ENCODE measurements at places on chromosomes 1 and 21.

- DNase-seq = no peak
These were observed 122.0 kb downstream of the IGSF21 start for GRCh38 chr1:18229625-18230024.

DNA sequence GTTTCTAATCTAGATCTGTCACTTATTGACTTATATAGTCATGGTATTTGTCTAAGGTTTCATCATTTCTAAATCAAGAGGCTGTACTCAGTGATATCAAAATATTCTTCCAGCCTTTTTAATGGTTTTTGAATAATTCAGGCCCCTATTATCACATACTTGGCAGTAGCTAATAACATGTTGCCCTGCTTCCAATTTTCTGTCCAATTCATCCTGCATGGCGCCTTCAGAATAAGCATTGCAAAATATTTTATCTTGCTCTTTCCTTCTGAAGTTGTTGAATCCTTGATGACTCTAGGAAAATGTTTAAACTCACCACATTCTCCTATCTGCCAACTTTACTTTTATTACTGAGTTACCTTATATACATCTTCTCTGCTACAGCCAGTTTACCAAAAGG is 517.2 kb upstream of the B3GALT2 start:
- no peak for DNase-seq

DNA sequence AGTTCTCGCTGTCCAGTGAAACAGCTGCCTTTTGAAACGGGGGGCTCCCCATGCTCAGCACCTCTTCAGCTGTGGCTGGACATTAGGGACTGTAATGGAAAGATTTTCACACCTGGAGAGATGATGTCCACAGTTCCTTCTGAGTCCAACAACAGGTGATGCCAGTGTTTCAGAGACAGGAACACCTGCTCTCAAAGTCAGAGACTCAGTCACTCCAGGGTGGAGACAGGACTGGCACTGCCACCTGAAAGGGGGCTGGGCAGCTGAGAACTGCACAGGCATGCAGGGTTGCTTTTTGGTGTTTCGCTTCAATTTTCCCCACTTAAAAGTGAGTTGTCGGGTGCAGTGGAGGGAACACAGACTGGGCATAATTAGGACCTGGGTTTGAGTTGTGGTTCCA is 124.8 kb downstream of the GALNT2 start:
- no peak for DNase-seq

DNA sequence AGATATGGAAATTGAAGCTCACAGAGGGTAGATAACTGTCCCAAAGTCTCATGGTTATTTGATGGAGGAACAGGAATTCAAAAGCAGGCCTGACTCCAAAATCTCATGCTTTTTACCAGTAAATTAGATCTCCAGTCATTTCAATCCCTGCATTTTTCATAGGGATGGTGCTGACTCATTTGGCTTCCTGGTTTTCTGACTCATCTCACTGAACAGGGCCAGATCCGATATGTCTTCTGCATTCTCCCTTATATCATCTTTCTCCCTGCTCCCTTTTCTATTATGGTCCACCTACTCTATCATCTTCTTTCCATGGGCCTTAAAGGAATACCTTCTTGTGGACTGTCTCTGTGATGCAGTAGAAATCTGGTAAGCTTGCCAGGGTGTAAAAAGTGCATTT is 187.2 kb downstream of the FGGY start:
- DNase-seq = peak; percentile 89

DNA sequence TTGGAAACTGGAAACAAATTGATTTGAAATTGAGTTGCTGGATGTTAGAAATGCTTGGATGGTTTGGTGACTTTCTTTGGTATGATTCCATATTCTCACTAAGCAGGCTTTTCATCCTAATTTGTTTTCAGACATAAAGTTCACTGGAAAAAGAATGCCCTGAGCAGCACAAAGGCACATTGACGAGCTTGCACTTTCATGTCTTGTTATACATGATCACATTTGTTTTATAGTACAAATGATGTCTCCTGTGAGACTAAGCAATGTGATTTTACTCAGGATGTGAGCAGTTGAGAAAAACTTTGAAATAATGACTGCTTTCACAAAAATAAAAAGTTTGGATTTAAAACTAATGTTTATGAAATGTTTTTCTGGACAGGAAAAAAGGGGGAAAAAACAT is 63.6 kb downstream of the KCNT2 start:
- no peak for DNase-seq

GRCh38 chr1:27234049-27234882 is at the start of gene WDTC1:
WDTC1 (plus strand) TSS chr1:27234632; CDS start chr1:27261055, 26,423 bp downstream.
- peak; percentile 95 for DNase-seq

GRCh38 chr1:112264010-112264409 is 132.0 kb upstream of the CTTNBP2NL start:
- DNase-seq = no peak

DNA sequence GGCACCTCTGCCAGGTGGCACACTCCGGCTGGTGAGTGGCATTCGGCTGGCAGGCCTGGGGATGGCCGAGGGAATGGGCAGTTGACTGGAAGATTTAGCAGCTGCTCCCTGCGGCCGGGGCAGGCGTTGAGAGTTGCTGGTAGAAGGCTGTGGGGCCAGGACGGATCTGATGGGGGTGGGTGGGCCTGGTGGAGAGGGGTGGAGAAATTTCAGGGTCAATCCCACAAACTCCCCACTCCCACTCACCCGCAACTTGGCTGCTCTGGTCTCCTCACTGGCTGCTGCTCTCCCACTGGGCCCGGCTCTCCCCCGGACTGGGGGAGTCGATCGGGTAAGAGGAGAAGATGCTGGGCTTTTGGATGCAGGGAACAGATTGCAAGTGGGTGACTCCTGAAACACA is 2.1 kb downstream of the PSRC1 start:
- no peak for DNase-seq

DNA sequence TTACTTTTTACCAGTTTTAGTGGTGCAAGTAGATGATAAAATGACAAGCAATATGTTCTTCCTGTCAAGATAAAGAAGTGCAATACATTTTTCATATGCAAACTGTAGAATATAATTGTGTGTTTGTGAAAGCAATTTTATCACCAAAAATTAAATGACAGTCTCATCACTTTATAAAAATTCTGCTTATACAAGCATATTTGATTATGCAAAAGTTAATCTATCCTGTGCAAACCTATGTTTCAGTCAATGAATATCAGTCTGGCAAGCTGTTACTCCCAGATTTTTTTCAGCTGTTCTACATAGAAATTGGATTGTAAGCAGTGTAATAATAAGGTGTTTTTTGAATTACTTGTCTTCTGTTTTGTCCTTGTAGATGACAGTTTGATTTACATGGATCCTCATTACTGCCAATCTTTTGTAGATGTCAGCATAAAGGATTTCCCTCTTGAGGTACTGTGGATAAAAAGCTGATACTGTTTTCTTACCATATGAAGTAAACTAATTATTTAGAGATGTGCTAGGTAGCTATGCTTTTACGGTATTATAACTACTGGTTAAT is 50.5 kb downstream of the ATG4C start:
- no peak for DNase-seq

- no peak for DNase-seq
These were observed 917.9 kb upstream of the B3GALT2 start for GRCh38 chr1:194104247-194104844.

DNA sequence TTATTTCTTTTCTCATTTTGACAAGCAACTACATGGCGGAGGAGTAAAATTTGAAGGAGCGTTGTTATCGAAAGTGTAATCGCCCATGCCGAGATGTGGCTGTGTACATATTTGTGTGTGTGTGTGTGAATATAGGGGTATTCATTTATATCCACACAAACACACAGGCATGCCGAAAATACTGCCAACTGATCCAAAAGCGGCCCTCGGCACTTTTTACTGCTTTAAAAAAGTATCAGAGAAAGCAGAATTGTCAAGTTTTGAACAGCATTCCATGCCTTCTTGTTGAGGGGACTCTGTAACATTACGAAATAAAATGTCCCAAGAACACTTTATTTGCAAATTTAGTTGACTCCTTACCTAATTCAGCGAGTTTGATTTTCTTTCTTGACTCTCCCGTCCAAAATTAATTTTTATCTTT is 1.1 kb downstream of the PBX1 start:
- no peak for DNase-seq

DNA sequence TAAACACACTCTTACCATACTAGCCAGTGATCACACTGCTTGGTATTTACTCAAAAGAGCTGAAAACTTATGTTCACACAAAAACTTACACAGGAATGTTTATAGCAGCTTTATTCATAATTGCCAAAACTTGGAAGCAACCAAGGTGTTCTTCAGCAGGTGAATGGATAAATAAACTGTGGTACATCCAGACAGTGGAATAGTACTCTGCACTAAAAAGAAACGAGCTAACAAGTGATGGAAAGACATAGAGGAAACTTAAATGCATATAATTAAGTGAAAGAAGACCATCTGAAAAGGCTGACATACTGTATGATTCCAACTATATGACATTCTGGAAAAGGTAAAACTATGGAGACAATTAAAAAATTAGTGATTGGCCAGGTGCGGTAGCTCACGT is 20.7 kb upstream of the PDIK1L start:
- DNase-seq = no peak

GRCh38 chr1:36570478-36571060 is 87.9 kb upstream of the CSF3R start:
- DNase-seq = no peak

DNA sequence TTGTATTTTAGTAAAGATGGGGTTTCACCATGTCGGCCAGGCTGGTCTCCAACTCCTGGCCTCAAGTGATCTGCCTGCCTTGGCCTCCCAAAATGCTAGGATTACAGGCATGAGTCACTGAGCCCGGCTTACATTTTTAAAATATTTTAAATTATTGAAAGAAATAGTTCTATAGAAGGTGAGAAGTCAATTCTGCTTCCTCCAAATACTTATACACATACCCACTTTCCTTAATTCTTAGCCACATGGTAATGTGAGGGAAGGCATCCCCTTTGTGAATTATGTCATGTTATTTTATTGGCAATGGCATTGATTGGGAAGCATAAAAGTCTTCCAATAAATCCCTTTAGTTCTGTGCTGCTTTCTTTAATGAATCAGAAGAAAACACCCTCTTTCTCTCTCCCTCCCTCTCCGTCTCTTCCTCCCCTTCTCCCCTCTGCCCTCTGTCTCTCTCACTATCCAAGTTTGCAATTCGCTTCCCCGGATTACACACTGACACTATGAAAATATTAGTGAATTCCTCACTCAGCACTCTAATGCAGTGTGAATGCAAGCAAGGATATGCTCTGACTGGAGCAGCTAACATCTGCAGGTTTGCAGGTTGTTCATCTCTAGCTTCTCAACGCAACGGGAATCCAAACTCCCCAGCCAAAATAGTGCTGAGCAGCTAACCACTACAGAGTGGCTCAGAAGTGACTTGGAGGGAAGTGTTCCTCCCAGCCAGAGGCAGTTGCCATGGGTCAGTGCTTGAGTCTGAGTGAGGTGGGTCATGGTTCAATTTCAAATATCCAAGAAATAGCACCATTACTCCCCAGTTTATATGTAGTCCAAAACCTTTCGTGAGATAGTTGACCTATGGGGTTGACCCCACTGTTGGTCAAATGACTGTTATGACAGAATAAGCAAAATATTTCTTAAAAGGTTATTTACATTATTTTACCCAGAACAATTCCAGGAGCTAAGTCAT is 77.8 kb upstream of the CD55 start:
- peak; percentile 28 for DNase-seq

- DNase-seq = no peak
These were observed 55.2 kb downstream of the DEGS1 start for GRCh38 chr1:224238212-224238611.

DNA sequence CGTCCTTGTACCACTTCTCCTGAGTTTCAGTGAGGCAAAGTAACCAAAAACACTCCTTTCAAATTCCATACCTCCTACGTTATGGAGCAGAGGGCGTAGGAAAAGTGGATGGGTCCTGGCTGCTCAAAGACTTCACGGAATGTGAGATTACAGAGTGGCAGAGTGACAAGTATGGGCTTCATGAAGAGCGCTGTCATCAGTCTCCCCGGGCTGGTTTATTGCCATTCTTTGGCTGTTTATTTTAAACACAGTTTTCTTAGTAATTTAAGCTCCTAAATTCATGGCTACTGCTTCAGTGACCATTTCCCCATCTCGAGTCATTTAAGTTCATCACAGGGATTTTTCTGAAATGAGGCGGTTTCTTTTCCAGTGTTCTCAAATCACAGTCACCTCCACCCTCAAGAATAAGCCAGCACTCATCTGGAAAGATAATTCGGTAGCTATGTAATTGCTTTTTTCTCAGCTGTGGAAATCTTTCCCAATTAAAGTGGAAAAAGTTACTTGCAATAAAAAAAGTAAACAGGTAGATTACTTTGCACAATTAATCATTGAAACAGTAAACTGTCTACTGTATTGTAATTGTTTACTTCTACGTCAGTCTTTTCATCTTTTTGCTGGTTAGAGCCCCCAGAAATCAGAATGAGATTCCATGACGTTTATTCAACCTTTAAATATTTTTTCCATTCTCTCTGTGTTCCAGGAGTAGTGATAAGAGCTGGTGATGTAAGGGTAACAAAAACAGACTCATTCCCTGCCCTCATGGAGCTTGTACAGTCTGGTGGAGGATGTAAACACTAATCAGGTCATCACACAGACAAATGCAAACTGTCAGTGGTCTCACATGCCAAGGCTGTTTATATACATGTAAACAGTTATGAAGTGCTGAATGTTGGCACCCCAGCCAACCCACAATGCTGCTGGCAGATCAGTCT is 3.0 kb upstream of the SMYD2 start:
- DNase-seq = peak; percentile 19

- DNase-seq = no peak
These were observed 1.2 kb downstream of the SCAF4 start for GRCh38 chr21:31730712-31731055.

- peak; percentile 97 for DNase-seq
These were observed 20.7 kb upstream of the MFSD2A start for GRCh38 chr1:39933956-39934941.

GRCh38 chr1:24481101-24481500 is 21.5 kb upstream of the RCAN3 start:
- no peak for DNase-seq

GRCh38 chr1:203308923-203309331 is 3.6 kb downstream of the BTG2 start:
- DNase-seq = no peak

DNA sequence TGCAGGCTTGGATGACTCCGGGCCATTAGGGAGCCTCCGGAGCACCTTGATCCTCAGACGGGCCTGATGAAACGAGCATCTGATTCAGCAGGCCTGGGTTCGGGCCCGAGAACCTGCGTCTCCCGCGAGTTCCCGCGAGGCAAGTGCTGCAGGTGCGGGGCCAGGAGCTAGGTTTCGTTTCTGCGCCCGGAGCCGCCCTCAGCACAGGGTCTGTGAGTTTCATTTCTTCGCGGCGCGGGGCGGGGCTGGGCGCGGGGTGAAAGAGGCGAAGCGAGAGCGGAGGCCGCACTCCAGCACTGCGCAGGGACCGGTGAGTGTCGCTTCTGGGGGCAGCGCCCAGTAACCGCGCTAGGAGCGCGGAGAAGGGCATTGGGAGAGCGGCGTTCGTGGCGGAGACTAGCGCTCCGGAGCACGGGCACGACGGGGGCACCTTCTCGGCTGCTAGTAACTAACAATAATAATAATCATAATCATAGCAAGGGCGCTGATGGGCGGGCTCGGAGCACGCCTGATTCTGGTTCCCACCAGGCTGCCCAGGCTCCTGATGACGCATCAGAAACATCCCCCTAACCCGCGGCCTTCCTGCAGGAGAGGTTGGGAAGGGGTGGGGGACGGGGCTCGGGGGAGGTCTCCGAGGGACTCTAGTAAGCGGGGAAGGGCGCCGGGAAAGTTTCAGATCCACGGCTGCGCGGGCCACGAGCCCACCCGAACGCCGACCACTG is at the start of gene MX1:
Gene MX1 (plus strand): TSS at position 286 of the 722 bp plus-strand sequence. CDS start 5,832 bp downstream, outside the sequence.
- no peak for DNase-seq

- DNase-seq = no peak
These were observed 25.0 kb downstream of the CD244 start for GRCh38 chr1:160837558-160838205.

- DNase-seq = no peak
These were observed 198.9 kb downstream of the NTNG1 start for GRCh38 chr1:107339775-107340174.

GRCh38 chr1:42941640-42942330 is 16.9 kb downstream of the SLC2A1 start:
- DNase-seq = peak; percentile 90

Measured in stromal cell of bone marrow (primary cell).